Hepatocyte (in vitro differentiated cells): ENCODE measurements at places on chromosomes 6 and 20. TPM values are rescaled to one million over a fixed set of nuclear protein-coding genes. Genes with fewer than 3 reads are reported as not detected.

GRCh38 chr6:157099912-157100593 lies 223.3 kb downstream of the TMEM242 start:
- H3K27me3 ChIP-seq, result no peaks in the 10 kb centered on the region
- H3K4me1 ChIP-seq, result peaks cover 10% of the 10 kb centered on the region
- no peak overlapping the region for H3K27ac ChIP-seq
- no peak for DNase-seq

- H3K36me3 ChIP-seq, result no peaks in the 10 kb centered on the region
- DNase-seq, result no peak
- H3K27ac ChIP-seq, result no peak overlapping the region
- H3K4me1 ChIP-seq, result no peaks in the 10 kb centered on the region
- H3K4me3 ChIP-seq, result no peak overlapping the region
- H3K27me3 ChIP-seq, result no peaks in the 10 kb centered on the region
These were observed 37.0 kb downstream of the NFATC2 start for GRCh38 chr20:51505566-51505965.

The C2 gene
- 41.1 and 46.4 TPM in 2 replicates for polyA plus RNA-seq

The CTAGE9 gene
- not detected in 2 replicates for polyA plus RNA-seq

GRCh38 chr20:13302647-13303450 lies 81.8 kb downstream of the ISM1 start:
- H3K36me3 ChIP-seq, result no peaks in the 10 kb centered on the region
- peaks cover 9% of the 10 kb centered on the region for H3K4me1 ChIP-seq
- DNase-seq, result peak; percentile 53
- H3K4me3 ChIP-seq, result no peak overlapping the region
- H3K27ac ChIP-seq, result peak overlapping the region; percentile 14
